ENCODE measurements at places on chromosomes 5 and 9. TPM values are rescaled to one million over a fixed set of nuclear protein-coding genes. Genes with fewer than 3 reads are reported as not detected.
A peak's percentile ranks its signal among the peaks of the same experiment; 100 is the strongest.

The SLC27A6 gene
- 26.3 TPM for polyA plus RNA-seq

The KIAA1191 gene
- polyA plus RNA-seq = 38.8 TPM

The GABRA1 gene
- not detected for polyA plus RNA-seq

The SPINK4 gene
- polyA plus RNA-seq = not detected

The HAPLN1 gene
- polyA plus RNA-seq = 0.07 TPM

The WDR38 gene
- polyA plus RNA-seq = not detected

The FOXD4L3 gene
- not detected for polyA plus RNA-seq

The ARHGEF37 gene
- 10.1 TPM for polyA plus RNA-seq

The LCN10 gene
- polyA plus RNA-seq = 34.0 TPM

The LCN1 gene
- 0.13 TPM for polyA plus RNA-seq

The OR13C5 gene
- polyA plus RNA-seq = not detected

The VCAN gene
- 14.9 TPM for polyA plus RNA-seq

The FGF18 gene
- polyA plus RNA-seq = 1.7 TPM

DNA sequence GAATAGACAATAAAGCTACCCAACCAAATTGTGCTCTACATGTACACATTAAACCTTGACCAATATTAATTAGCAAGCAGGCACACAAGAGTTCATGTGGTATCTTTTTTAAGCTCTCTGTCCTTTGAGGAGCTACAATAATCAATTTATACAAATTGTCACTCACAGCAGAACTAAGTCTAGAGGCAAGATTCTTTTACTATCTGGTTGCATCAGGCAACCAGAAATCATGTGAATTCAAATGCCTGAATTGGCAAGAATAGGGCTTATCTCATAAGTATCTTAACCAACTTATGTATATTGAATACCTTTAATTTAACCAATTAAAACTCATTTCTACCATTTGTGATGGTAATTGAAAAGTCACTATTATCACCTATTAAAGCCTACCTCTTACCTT is 145.5 kb upstream of the HAPLN1 start:
- DNase-seq = no peak

DNA sequence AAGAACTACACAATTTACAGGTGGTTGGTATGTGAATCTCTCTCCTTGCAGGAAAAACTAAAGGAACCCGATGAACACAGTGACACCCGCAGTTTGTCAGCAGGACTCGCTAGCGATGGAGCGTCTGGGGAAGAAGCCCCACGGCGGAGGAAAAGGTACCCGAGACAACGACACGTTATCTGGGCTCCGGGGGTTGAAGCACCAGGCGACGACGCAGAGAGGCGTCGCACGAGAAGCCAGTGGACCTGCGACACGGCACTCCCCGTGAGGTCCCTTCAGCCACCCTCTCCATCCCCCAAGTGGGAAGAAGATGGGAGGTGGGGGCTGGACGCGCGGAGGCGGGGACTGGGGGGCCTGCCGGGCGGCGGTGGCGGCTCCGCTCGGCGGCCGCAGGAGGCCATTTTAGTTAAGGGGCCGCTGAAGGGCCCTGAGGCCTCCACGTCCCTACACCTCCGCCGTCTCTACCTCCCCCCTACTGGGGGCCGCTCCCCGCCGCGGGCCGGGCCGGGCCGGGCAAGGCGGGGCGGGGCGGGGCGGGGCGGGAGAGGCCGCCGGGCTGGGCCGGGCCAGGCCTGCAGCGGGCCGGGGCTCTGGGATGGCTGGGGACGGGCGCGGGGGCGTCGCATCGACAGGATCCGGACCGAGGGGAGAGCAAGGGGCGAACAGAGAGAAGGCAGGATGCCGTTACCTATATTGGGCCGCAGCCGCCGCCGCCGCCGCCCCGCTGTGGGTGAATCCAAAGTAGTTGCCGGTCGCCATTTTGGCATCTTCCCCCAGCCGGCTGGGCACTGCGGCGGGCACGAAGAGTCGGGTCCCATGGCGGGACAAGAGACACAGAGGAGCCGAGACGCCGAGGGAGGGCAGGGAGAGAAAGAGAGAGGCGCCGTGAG is 754 bp downstream of the ZFR start:
- DNase-seq = peak; percentile 23

DNA sequence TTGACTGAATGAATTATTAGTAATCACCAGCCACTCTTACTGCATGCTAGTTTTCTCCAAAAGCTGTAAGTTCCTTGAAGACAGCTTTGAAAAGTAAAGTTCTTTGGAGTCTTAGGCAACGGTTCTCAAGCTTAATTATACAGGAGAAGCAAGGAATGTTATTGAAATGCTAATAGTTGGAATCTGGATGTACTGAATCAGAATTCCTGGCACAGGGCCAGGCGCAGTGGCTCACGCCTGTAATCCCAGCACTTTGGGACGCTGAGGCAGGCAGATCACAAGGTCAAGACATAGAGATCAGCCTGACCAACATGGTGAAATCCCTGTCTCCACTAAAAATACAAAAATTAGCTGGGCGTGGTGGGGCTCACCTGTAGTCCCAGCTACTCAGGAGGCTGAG is 33.4 kb downstream of the GRIA1 start:
- DNase-seq = peak; percentile 18

DNA sequence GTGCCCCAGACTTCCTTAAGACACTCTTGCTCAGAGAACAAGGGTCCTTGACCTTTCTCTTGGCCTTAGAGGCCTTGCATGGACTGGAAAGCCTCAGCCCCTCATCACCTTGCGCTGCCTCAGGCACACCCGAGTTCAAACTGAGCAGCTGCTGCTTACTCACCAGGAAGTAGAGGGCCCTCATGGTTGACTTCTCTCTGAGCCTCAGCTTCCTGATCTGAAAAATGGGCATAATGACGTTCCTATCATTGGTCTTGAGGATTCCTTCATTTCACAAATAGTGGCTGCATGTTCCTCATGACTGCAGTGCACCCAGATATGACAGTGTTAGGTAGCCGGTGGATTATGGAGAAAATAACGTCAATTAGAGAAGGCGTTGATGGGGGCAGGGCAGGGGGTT is 28.6 kb downstream of the IER5L start:
- no peak for DNase-seq

DNA sequence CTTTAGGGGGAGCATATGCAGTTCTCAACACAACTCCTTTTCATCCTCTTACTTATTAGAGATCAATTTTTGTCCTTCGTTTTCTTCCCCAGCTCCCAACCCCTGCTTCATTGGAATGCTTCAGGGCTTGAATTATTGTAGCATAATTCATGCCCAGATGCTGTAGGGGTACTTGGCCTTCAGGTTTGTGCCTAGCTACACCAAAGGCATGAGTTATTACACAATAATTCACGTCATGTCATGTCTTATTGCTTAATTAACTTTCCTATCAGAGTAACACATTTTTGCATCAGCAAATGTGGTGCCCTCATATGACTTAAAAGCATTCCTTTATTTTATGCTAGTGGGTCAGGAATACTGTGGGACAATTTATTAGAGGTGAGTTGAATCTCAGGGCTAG is 507.2 kb downstream of the NFIB start:
- no peak for DNase-seq

- no peak for DNase-seq
Observed at GRCh38 chr9:25889661-25890060, 211.4 kb upstream of the TUSC1 start.

DNA sequence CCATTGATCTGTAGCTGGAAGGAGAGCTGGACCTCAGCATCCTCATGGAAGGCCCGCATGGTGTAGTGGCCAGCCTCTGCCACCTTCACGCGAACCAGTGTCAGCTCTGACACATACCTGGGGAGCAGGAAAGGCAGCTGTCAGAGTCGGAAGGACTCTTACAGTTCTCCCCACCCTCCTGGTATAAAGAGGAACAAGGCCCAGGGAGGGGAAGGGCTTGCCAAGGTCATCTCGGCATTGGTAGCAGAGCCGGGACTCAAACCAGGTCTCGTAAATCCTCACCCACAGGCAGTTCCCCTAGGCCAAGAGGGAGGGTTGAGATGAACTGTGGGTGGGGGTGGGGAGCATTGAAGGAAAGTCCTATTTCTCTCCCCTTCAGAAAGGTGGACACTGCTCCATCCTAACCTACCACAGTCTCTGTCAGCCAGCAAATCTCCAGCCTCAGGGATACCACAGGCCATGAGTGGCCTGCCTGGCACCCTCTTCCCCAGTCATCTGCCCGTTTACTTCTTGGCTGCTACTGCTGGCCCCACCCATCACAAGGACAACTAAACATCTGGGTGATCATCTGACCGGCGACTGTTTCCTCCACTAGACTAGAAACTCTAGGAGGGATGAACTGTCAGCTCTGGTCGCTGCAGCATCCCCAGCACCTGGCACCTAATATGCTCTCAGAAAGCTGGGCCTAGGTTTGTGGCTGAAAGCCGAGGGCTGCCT is 23.5 kb downstream of the PDGFRB start:
- no peak for DNase-seq

- peak; percentile 44 for DNase-seq
Observed at GRCh38 chr5:125348221-125348692, 601.8 kb upstream of the ZNF608 start.

GRCh38 chr5:59732806-59733205 is 160.7 kb downstream of the PDE4D start:
- DNase-seq = no peak

GRCh38 chr5:150107909-150108447 is 21.6 kb upstream of the CSF1R start:
- DNase-seq = no peak

GRCh38 chr9:78038620-78039300 is 7.1 kb upstream of the GNAQ start:
- no peak for DNase-seq

DNA sequence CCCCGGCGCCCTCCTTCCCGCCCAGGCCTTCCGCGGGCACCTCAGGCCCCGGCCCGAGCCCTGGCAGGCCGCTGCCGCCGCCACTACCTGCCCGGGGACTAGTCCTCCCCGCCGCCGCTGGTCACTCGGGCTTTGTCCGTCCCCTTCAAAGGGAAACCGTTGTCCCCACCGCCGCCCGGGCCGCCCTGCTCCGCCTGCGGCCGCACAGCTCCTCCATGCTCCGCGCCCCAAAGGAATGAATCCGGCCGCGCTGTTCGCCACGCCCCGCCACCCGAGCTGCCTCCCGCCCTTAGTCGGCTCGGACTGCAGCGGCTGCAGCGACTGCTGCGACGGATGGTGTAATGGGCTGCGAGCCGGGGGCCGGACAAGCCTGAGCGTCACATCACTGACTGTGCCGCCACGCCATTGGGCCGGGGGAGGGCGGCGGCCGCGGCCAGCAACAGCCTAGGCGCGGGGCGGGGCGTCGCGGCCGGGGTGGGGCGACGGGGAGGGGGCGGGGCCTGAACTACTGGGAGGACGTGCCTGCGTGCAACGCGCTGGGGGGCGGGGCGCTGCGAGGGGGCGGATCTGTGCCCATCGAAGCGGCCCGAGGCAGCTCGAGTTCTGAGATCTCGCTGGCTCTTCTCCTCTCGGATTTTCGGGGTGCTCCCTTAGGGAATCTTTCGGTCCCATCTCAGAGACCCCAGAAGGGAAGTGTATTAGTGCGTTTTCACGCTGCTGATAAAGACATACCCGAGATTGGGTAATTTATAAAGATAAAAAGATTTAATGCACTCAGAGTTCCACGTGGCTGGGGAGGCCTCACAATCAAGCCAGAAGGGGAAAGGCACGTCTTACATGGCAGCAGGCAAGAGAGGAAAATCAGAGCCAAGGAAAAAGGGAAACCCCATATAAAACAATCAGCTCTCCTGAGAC is at the start of gene FEM1C:
Gene FEM1C, minus strand, starts transcription at position 340 of the 915 bp plus-strand sequence. CDS start 1,282 bp downstream, outside the sequence.
- peak; percentile 97 for DNase-seq

- no peak for DNase-seq
Observed at GRCh38 chr9:79584655-79584982, 12.9 kb downstream of the TLE4 start.

- no peak for DNase-seq
Observed at GRCh38 chr9:97176206-97176605, 131.3 kb upstream of the CCDC180 start.

DNA sequence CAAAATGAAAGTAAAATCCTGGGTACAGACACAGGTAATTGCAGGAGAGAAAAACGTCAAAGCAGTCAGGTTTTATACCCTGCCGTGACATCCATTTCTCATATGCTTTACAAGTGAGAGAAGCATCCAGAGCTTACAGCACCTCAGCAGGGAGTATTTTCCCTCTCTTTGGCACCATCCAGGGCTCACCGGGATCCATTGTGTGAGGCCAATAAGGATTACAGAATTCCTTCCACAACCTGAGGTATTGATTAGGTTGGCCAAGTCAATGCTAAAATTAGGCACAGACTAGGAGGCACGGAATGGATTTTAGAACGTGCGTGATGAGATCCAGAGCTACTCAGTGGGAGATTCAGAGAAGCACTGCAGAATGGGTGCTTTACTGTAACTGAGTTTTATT is 296.6 kb downstream of the FBXL7 start:
- DNase-seq = no peak

GRCh38 chr5:58753446-58753845 is 170.6 kb downstream of the RAB3C start:
- no peak for DNase-seq

DNA sequence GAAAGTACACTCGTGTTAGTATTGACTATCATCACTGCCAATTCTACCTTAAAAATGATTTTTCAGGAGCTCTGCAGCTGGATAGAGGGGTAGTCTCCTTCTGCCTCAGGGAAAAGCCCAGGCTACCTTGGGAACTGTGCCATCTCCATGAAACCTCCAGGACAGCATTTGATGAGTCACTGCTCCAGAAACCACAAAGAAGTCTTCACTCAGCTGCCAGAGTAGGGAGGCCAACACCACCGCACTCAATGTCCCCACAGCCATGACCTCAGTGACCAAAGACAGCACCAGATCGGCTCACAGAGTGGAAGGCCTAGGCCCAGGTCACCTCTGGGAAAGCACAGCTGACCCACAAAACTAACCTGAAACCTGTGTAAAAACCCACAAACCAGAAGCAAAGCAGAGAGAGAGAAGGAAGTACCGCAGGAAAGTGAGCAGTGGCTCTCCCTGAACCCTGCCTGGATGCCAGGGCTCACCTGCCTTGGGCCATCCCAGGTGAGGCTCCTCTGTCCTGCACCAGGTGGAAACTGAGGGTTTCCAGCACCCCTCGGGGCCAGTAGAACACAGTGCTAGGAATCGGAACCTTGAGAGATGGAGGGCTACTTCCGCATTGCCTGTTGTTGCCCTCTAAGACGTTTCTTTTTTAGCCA is 30.0 kb downstream of the S1PR3 start:
- DNase-seq = no peak

- peak; percentile 27 for DNase-seq
Observed at GRCh38 chr9:17462869-17463464, 115.9 kb upstream of the SH3GL2 start.

DNA sequence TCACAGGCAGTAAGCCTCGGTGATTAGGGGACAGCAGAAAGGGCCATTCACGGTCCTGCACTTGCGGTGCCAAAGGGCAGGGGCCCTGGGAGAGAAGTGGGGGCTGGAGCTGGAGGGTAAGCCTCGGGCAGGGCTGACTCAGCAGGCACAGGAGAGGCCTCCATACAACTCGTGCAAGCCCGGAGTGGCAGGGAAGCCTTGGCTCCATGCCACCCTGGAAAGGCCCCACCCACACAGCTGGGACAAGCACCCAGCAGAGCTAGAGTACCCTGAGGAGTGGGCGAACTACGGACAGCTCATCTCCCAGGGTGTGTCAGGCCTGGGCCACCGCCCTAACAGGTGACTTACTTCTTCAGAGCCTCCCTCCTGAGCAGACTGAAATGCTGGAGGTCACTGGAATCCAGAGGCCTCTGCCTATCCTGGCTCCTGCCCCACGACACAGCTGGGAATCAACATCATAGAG is 5.6 kb upstream of the CAMK2A start:
- peak; percentile 36 for DNase-seq
